RWPE1 (cell line): ENCODE measurements at places on chromosomes 13 and 19.
A peak's percentile ranks its signal among the peaks of the same experiment; 100 is the strongest.

DNA sequence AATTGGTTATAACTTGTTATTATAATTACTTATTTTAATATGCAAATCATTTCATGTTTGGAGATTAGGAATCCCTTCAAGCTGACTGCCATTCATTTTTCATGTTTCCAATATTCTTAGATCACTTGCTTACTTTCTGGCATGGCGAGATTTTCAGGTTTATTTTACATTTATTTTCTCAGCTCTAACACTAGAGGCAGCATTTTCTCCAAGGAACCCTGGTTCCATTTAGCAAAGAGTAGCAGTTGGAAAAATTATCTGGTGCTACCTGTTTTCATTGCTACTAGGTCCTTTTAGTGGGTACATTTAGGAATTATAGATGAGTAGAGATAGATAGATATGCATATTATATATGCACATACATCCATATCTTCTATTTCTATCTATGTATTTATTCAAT, 90.9 kb upstream of the TRPC4 start:
- DNase-seq: no peak

GRCh38 chr19:13366529-13367143, 139.6 kb downstream of the CACNA1A start:
- peak; percentile 58 for DNase-seq

DNA sequence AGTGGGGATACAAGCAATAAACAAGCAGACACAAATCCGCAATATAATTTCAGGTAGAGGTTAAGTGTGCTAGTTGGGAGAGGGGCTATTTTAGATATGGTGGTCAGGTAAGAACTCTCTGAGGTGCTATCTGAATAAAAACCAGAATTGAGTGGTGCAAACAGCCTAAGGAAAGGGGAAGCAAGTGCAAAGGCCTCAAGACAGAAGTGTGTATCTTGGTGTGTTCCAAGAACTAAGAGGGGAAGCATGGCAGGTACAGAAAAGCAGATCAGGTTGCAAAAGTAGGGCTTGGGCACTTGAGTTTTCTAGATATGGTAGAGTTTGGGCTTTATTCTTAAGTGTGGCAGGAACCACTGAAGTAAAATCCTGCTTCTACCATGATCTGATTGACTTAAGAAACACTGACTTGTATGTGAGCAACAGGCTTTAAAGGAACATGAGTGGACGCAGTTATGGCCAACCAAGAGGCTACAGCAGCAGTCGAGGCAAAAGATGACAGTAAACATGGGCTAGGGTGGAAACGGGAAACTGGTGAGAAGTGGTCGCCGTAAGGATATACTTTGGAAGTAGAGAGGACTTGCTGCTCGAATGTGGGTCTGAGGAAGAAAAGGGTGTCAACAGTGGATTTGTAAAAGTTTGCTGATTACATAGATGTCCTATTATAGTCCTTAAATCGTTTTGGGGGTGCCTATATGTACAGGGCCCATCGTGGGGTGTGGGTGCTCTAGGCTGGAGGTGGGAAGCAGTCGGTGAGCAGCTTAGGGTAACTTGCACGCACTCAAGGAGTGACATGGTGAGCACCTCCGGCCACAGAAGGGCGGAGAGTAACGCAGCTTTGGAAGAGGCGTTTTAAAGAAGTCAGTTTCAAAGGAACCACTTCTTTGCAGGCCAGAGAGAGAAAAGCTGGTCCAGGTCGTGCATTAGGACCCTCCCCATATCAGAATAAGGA, 677 bp downstream of the TGDS start:
- peak; percentile 26 for DNase-seq

- DNase-seq: no peak
Observed at GRCh38 chr13:49319551-49319950, 71.8 kb downstream of the CDADC1 start.

GRCh38 chr19:54352546-54352945, 12.2 kb downstream of the LAIR1 start:
- no peak for DNase-seq

- no peak for DNase-seq
Observed at GRCh38 chr19:3348042-3348441, 18.3 kb upstream of the NFIC start.

DNA sequence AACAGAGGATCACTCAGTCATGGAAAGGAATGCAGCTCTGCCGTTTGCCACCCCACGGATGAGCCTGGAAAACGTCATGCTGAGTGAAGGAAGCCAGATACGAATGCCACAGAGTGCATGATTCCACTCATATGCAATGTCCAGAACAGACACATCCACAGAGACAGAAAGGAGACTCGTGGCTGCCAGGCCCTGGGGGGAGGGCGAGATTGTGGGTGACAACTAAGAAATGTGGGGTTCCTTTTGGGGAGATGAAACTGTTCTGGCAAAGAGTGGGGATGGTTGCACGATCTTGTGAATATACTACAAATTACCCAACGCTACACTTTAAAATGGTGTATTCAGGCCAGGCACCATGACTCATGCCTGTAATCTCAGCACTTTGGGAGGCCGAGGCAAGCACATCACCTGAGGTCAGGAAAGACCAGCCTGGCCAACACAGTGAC, 27.2 kb upstream of the NAPA start:
- DNase-seq: no peak

GRCh38 chr19:48638831-48639381, 1.7 kb upstream of the DBP start:
- no peak for DNase-seq

GRCh38 chr13:75258159-75258782, 223.7 kb downstream of the TBC1D4 start:
- DNase-seq: peak; percentile 13

DNA sequence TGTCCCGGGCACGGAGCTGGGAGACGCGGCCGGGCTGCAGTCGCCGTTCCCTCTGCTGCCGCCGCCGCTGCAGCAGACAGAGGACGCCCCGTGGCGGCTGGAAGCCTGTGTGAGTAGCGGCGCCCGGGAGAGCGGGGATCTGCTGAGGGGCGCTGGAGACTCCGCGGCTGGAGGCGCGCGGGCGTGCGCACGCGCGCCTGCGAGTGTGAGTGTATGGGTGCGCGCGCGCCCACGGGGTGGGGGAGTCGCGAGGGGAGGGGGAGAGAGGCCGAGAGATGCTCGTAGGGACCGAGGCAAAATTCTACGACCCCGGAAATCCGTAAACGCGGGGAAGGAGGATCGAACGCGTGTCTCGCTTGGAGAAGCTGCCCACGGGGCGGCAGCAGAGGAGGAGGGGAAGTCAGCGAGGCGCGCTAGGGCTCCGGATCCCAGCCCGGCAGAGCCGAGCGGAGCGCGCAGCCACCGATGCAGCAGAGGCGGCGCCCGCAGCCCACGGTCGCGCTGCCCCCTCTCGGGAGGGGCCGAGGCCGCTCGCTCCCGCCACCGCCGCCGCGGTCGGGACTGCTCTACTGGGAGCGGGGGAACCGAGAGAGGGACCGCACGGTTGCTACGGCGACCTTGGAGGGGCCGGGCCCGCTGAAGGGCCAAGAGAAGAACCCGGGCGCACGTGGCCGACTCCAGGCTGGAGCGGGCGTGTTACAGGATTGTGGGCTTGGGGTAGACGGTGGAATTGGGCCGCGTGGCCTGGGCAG, at the start of gene ENOX1:
Gene ENOX1 (minus strand): TSS at position 207 of the 752 bp plus-strand sequence.
- peak; percentile 28 for DNase-seq

DNA sequence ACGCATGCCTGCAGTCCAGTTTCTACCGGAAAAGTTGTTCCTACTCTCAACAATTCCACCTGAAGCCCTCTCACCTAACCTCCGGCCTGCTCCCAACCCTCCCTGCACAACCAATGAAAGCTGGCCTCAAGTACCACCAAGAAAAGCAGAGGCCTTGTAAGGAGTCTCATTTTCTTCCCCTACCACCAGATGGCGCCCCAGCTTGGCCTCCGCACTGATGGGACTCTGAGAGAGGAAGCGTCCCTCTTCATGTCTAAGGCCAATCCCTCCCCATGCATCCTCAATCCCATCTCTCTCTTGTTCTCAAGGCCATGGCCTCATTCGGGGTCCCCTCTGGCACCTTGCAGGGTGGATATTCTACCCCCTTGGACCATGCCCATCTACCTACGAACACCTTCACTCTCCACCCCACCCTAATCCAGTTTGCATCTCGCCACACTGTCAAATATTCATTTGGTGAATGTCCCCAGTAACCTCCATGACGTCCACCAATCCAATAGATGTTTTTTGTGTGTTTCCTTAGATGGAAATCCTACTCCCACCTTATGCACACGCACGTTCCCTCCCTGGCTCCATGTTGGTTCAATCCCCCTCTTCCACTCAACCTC, 412.8 kb downstream of the ZNF536 start:
- DNase-seq: no peak

DNA sequence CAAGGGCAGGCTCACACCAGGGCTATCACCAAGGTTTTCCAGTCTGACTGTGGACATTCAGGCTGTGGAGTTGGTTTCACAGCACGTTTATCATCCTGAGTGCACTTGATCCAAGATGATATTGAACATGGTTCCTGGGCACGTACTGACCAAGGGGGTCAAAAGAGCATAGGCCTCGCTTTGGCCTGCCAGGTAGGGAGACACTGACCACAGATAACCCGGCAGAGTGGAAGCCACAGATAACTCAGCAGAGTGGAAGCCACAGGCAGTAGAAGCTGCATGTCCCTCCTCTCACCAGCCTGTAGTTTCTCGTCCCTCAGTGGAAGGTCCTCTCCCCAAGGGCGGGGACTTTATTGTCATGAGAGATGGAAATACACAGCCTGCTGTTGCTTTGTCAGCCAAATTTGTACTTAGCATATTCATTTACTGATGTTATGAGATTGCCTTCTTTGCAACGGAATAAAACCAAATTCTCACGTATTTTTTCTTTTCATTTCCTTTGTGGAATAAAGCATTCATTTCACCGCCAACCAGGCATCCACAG, 8.8 kb upstream of the KRTDAP start:
- no peak for DNase-seq

DNA sequence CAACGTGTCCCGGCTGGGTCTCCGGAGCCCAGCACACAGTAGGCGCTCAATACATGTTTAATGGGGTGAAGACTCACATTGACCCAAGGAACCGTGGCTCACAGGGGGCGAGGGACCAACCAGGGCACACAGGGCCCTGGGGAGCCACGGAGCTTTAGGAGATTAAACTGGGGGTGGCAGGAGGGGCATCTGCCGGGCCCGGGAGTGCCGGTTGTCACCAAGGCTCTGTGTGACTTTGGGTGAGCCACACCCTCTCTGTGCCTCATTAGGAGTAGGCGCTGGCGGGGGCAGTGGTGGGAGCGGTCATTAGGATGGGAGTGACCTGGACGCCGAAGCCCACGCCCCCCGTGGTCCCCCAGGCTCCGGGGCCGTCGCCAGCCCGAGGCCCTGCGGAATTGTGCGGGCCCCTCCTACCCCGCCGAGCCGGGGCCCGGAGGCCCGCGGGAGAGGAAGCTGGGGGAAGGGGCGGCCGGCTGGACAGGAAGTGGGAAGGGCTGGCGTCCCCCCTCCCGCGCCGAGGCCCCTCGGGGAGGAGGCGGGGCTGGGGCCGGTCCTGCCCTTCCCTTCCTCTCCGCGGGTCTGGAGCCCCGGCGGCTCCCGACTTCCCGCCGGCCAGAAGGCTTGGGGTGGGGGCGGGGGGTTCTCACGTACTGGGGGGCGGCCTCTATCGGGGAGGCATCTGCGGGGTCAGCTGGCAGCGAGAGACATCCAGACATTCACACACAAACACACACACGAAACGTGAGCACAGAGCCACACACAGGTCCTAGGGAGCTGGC, 1.8 kb upstream of the SSBP4 start:
- DNase-seq: no peak

GRCh38 chr13:97568850-97569249, 134.9 kb downstream of the RAP2A start:
- no peak for DNase-seq
